K562 (cell line): ENCODE measurements at places on chromosomes 1 and 21.
A peak's percentile ranks its signal among the peaks of the same experiment; 100 is the strongest.

GRCh38 chr1:83827741-83828140, 171.2 kb downstream of the TTLL7 start:
- no peak for DNase-seq
- H3K4me1 ChIP-seq, result no peaks in the 10 kb centered on the region
- H3K36me3 ChIP-seq, result no peaks in the 10 kb centered on the region
- H3K27me3 ChIP-seq, result no peaks in the 10 kb centered on the region

DNA sequence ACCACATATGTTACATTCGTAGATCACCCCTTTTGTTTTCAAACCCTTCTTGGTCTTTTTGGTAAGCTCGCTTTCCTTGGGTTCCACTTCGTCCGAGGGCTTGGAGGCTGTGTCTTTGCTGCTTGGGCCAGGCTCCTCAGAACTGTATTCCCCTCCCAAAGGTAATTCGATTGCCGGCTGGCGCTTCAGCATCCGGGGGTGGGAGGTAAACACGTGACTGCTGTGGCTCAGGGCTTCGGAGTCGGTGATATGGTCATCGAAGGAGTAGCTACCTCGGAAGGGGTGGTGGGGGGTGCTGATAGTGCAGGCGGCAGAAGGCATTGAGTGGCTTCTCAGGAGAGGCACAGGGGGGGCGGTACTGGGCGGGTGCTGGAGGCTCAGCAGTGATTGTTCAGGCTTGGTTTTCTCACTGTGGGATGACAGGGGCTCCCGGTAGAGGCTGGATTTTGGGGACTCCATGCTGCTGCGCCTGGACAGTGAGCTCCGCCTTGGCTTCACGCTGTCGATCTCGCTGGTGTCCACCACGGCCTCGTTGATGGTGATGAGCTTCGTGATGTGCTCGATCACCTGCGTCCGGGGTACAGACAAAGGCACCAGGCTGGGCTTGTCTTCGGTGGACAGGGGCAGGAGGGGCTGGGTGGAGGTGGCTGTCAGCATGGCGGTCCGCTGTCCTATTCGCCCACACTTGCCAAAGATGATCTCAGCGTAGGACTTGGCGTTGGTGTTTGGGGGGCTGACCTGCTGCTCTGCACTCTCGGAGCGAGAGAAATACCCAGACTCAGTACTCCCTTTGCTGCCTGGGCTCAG, 98.6 kb upstream of the EDN2 start:
- no peak for DNase-seq
- H3K4me3 ChIP-seq, result no peak overlapping the region
- no peak overlapping the region for H3K27ac ChIP-seq
- H3K4me1 ChIP-seq, result peaks cover 4% of the 10 kb centered on the region; the same call in 1 of the 2 replicates
- H3K27me3 ChIP-seq, result peaks cover 76% of the 10 kb centered on the region

DNA sequence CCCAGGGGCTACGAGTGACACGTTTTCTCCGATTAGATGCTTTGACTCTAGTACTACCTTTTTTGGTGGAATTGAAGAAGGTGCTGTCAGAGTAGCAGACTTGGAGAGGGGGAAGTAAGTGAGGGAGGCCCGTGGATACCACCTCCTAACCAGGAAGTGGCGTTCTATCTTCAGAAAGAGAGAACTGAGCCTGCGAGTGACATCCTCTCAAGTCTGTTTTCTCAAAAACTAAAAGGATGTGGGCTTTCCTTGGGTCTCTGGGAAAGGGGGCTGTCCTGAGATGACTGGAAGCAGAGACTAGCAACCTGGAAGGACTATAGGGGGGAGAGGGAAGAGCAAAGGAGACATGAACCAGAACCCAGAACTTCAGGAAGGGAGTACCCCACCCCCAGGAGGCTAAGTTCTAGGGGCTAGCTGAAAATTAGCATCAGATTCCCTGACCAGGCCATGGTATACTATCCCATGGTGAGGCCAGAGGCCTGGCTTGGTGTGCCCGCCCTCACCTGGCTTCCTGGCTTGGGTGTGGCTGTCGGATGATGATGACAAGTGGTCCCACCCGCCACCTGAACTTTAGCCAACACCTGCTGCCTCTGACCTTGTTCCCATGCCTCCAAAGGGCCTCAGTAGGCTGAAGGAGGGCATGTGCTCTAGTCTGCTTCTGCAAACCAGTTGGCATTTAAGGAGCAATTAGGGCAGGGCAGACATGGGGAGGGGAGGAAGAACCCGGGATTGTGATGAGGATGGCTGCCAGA, 49.1 kb downstream of the ATP2B4 start:
- no peak overlapping the region for H3K4me3 ChIP-seq
- H3K27ac ChIP-seq, result no peak overlapping the region
- DNase-seq, result no peak

DNA sequence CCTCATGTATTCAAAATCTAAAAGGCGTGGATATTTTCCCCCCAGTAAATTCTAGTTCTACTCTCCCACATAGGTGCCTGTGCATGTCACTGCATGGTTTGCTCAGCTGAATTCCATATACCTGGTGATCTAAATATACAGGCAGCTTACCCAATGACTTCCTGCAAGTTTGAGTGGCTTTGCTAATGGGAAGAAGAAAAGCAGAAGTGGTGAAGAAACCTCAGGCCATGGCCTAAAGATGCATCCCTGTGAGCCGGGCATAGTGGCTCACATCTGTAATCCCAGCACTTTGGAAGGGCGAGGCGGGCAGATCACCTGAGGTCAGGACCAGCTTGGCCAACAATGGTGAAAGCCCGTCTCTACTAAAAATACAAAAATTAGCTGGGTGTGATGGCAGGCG, 11.5 kb downstream of the SLC44A3 start:
- H3K27me3 ChIP-seq, result no peaks in the 10 kb centered on the region; the same call in 1 of the 2 replicates
- H3K4me1 ChIP-seq, result no peaks in the 10 kb centered on the region
- no peaks in the 10 kb centered on the region for H3K36me3 ChIP-seq
- DNase-seq, result no peak

- H3K27ac ChIP-seq, result no peak overlapping the region
- H3K4me3 ChIP-seq, result no peak overlapping the region
- no peak for DNase-seq
- no peaks in the 10 kb centered on the region for H3K27me3 ChIP-seq
These were observed 390.6 kb downstream of the KCTD3 start for GRCh38 chr1:215957663-215958062.

- H3K4me3 ChIP-seq, result no peak overlapping the region
- no peaks in the 10 kb centered on the region; the same call in 2 of the 3 replicates for H3K36me3 ChIP-seq
- H3K27ac ChIP-seq, result no peak overlapping the region
- DNase-seq, result peak; percentile 70
These were observed 34.9 kb upstream of the PPP1R15B start for GRCh38 chr1:204446413-204447111.

GRCh38 chr21:38798481-38798882, 7.2 kb upstream of the ETS2 start:
- peak overlapping the region; percentile 58 for H3K27ac ChIP-seq
- peak; percentile 79 for DNase-seq
- H3K4me1 ChIP-seq, result peaks cover 26% of the 10 kb centered on the region
- H3K36me3 ChIP-seq, result no peaks in the 10 kb centered on the region

DNA sequence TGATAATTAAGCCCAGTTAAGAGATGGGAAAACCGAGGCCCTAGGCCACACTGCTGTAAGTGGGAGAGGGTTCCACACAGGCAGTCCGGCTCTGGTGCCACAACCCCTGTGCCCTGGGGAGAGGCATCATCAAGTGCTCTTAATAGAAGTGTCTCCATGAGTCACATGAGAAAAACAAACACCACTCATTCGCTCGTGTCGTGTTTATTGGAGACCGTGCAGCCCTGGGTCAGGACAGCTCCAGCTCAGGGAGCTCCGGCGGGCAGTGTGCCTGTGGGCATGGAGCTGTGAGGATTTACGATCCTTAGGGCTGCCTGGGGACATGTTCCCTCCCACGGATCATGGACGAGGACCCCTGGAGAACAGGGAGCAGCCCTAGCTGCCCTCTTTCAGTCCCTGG, 658.5 kb downstream of the AJAP1 start:
- no peaks in the 10 kb centered on the region for H3K4me1 ChIP-seq
- H3K36me3 ChIP-seq, result no peaks in the 10 kb centered on the region
- H3K4me3 ChIP-seq, result no peak overlapping the region
- H3K27me3 ChIP-seq, result no peaks in the 10 kb centered on the region
- no peak for DNase-seq

GRCh38 chr1:76300556-76300955, 226.0 kb downstream of the ST6GALNAC3 start:
- H3K27me3 ChIP-seq, result no peaks in the 10 kb centered on the region
- no peak for DNase-seq
- H3K27ac ChIP-seq, result no peak overlapping the region

- no peak overlapping the region for H3K4me3 ChIP-seq
- peaks cover 71% of the 10 kb centered on the region for H3K4me1 ChIP-seq
- peak overlapping the region; percentile 52 for H3K27ac ChIP-seq
- H3K27me3 ChIP-seq, result no peaks in the 10 kb centered on the region
- no peaks in the 10 kb centered on the region for H3K36me3 ChIP-seq
- peak; percentile 87 for DNase-seq
These were observed 2.4 kb downstream of the S100A5 start for GRCh38 chr1:153538315-153538821.

GRCh38 chr1:25890239-25891034, 14.9 kb upstream of the PAQR7 start:
- DNase-seq, result no peak
- no peak overlapping the region for H3K27ac ChIP-seq
- H3K4me1 ChIP-seq, result peaks cover 30% of the 10 kb centered on the region
- H3K36me3 ChIP-seq, result peaks cover 18% of the 10 kb centered on the region; the same call in 2 of the 3 replicates
- no peak overlapping the region for H3K4me3 ChIP-seq

DNA sequence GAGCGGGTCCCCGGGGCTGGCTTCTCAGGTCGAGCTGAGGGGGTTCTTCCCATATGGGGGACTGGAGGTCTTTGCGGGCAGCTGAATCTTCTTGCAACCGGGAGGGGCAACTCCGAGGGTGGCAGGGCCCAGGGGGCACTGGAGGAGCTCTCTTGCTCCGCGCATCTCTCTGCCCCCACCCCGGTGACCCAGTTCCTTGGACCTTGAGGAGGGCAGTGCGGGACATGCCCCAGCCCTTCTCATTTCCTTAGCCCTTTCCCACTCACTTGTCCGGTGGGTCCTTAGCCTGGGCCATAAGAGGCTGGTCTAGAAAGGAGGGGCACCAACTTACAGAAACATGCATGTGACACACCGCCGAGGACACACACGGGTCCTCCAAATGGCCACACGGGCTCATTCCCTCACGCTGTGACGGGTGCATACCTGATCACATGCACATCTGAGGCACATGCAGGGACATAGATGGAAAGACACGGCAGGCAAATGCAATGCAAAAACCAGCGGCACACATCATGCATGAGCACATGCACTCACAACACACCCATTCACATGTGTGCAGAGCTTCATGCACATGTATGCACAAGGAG, 630 bp downstream of the HPCA start:
- DNase-seq, result no peak
- H3K4me1 ChIP-seq, result peaks cover 25% of the 10 kb centered on the region
- peaks cover 9% of the 10 kb centered on the region; the same call in 2 of the 3 replicates for H3K27me3 ChIP-seq
- no peaks in the 10 kb centered on the region for H3K36me3 ChIP-seq

- no peak overlapping the region for H3K27ac ChIP-seq
- no peak for DNase-seq
- H3K36me3 ChIP-seq, result no peaks in the 10 kb centered on the region
- H3K4me1 ChIP-seq, result no peaks in the 10 kb centered on the region
- no peak overlapping the region for H3K4me3 ChIP-seq
These were observed 363.5 kb upstream of the USP24 start for GRCh38 chr1:55578646-55579045.
